HFFc6 (cell line): ENCODE measurements at places on chromosomes 12 and 14. TPM values are rescaled to one million over a fixed set of nuclear protein-coding genes. Genes with fewer than 3 reads are reported as not detected.

The RAB5B gene
- total RNA-seq: 90.2 to 95.2 TPM (median 91.0 TPM) in 3 replicates

The LAG3 gene
- total RNA-seq: 0.15 to 0.36 TPM (median 0.31 TPM) in 3 replicates

DNA sequence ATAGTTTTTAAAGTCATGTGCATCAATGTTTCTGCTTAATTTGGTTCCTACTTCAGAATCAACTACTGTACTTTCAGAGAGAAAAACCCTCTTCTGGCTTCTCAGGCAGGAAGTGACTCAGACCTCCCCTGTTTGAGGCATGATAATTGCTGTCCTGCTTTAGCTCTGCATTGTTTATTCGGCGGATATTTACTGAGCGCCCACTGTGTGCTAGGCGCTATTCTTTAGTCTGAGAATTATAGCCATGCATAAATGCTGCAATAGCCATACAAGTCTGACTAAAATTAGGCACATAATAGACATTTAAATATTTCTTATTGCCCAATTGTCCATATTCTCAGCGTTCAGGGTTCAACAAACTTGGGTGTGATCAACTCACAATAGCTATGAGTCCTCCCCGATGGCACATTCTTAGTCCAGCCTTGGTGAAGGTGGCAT, 6.1 kb upstream of the AMIGO2 start:
- DNase-seq: peak; percentile 70

- DNase-seq: no peak
Observed at GRCh38 chr12:112738531-112738930, 53.0 kb upstream of the RPH3A start.

- DNase-seq: no peak
Observed at GRCh38 chr12:92147491-92147890, 1.8 kb upstream of the BTG1 start.

The CD163 gene
- 0.04 TPM in 1 of 3 replicates, not detected in the others for total RNA-seq

The TAS2R42 gene
- not detected in 3 replicates for total RNA-seq

- no peak for DNase-seq
Observed at GRCh38 chr12:70763666-70764065, 126.4 kb upstream of the PTPRB start.
